T-cell (primary cell): ENCODE measurements at places on chromosomes 2 and 18. TPM values are rescaled to one million over a fixed set of nuclear protein-coding genes. Genes with fewer than 3 reads are reported as not detected.

- H3K27me3 ChIP-seq = no peaks in the 10 kb centered on the region
- peaks cover 7% of the 10 kb centered on the region for H3K4me1 ChIP-seq
- H3K4me3 ChIP-seq = no peak overlapping the region
Observed at GRCh38 chr2:181178823-181179412, 198.5 kb downstream of the UBE2E3 start.

DNA sequence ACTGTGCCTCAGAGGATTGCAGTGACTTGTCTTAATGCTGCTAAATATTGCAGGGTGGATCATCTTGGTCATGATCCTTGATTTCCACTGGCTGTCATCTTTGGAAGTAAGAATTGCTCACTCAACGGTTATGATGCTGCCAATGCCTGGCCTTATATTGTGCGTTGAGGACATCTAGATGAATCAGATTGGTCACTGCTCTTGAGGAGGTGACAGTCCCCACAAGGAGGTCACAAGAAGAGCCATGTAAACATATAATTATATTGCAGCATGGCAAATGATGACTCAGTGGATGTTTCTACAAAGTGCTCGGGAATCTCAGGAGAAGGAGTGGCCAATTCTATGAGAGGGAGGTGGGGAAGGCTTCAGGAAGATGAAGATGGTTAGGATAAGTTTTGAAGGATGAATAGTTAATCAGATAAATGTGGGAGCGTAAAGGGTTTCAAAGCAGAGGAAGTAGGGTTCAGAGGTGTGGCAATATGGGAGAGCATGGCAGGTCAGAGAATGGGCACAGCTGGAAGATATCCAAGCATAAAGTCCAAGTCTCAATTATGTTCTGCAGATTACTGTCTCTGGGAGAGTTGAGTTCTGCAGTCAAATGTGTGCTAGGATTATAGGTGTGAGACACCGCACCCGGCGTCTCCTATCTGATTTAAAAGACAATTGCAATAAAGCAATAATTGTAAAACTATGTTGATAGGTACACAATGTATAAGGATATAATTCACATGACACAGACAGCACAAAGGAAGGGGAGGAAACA, 21.3 kb upstream of the TMEM131 start:
- no peak overlapping the region for H3K27ac ChIP-seq
- DNase-seq = no peak
- H3K4me1 ChIP-seq = peaks cover 3% of the 10 kb centered on the region
- H3K27me3 ChIP-seq = no peaks in the 10 kb centered on the region
- no peak overlapping the region for H3K4me3 ChIP-seq

CXCR4 gene
- total RNA-seq = 1,289 TPM

MAL gene
- total RNA-seq = 150 TPM

GRCh38 chr2:230323385-230324106, 3.4 kb upstream of the SP140L start:
- no peaks in the 10 kb centered on the region for H3K27me3 ChIP-seq
- no peak for DNase-seq
- peaks cover 63% of the 10 kb centered on the region for H3K4me1 ChIP-seq
- H3K36me3 ChIP-seq = no peaks in the 10 kb centered on the region

DNA sequence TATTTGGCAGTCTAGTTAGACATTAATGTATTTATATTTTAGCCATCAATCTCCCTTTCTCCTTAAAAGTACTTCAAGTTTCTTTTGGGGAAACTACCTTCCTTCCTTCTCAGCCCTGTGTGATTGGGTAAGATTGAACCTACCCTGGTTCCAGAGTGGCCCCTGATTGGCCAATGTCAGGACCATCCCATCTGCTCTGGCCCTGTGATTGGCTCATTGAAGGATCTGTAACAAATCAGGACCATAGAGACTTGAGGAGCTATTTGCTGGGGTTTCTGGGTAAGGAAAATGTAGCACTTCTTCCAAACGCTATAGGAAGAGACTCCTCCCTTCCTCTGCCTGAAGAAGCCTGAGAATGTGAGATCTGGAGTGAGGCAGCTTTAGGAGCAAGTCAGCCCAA, 59.3 kb downstream of the AQP4 start:
- H3K27me3 ChIP-seq = no peaks in the 10 kb centered on the region
- H3K27ac ChIP-seq = no peak overlapping the region
- H3K4me1 ChIP-seq = no peaks in the 10 kb centered on the region
- no peaks in the 10 kb centered on the region for H3K36me3 ChIP-seq
- no peak for DNase-seq
- H3K4me3 ChIP-seq = no peak overlapping the region

DNA sequence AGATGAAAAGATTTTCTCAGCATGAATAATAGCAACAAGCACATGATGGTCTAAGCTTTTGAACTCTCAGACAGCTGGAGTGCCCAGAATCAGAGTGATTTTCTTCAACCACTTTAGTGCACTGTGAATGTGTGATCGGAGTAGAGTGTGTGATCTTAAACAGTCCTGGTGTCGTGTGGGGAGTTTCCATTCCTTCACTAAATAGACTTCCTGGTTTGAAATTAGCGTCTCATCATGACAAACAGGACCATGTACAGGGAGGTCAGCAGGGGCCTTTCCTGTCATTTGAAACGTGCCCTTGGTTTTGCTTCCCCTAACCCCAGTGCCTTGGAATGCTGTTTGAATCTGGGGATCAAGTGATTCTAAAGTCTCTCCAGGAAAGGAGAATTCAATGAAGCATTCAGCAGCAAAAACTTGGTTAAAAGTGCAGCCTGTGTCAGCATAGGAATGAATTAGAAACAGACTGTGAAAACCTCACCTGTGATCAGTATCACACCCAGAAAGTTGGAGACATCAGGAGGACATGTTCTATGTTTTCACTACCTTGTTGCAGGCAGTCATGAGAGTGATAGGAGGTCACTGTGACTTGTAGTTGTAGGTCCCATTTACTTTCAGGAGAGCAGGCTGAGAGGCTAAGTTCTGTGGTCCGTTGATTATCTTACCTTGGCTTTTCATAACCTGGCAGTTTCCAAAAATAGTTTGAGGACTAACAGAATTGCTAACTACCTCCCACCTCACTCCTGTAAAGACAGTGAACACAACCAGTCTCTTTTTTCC, 400.3 kb downstream of the MTX2 start:
- no peaks in the 10 kb centered on the region for H3K27me3 ChIP-seq
- DNase-seq = no peak
- no peaks in the 10 kb centered on the region for H3K4me1 ChIP-seq
- no peaks in the 10 kb centered on the region for H3K36me3 ChIP-seq
- no peak overlapping the region for H3K4me3 ChIP-seq
- no peak overlapping the region for H3K27ac ChIP-seq

YES1 gene
- total RNA-seq = 13.3 TPM

HJURP gene
- 0.33 TPM for total RNA-seq

BOK gene
- total RNA-seq = 0.20 TPM

GRB14 gene
- total RNA-seq = not detected

DIPK1C gene
- total RNA-seq = not detected

TMEM163 gene
- total RNA-seq = 0.53 TPM

AGBL5 gene
- 11.2 TPM for total RNA-seq

NTSR2 gene
- not detected for total RNA-seq

GRCh38 chr2:105262651-105263091, 21.1 kb downstream of the GPR45 start:
- no peaks in the 10 kb centered on the region for H3K4me1 ChIP-seq
- peaks cover 6% of the 10 kb centered on the region for H3K36me3 ChIP-seq
- H3K27me3 ChIP-seq = no peaks in the 10 kb centered on the region
- H3K4me3 ChIP-seq = no peak overlapping the region
- H3K27ac ChIP-seq = no peak overlapping the region
- DNase-seq = no peak

GRCh38 chr2:174749793-174750192, 14.5 kb downstream of the CHRNA1 start:
- H3K4me3 ChIP-seq = no peak overlapping the region
- H3K4me1 ChIP-seq = peaks cover 4% of the 10 kb centered on the region
- H3K27ac ChIP-seq = peak overlapping the region; percentile 57
- H3K27me3 ChIP-seq = no peaks in the 10 kb centered on the region

METTL21A gene
- total RNA-seq = 20.3 TPM

- H3K27ac ChIP-seq = no peak overlapping the region
- H3K27me3 ChIP-seq = no peaks in the 10 kb centered on the region
- DNase-seq = no peak
- no peaks in the 10 kb centered on the region for H3K4me1 ChIP-seq
- no peak overlapping the region for H3K4me3 ChIP-seq
Observed at GRCh38 chr2:71581026-71581425, 127.7 kb downstream of the DYSF start.

DNA sequence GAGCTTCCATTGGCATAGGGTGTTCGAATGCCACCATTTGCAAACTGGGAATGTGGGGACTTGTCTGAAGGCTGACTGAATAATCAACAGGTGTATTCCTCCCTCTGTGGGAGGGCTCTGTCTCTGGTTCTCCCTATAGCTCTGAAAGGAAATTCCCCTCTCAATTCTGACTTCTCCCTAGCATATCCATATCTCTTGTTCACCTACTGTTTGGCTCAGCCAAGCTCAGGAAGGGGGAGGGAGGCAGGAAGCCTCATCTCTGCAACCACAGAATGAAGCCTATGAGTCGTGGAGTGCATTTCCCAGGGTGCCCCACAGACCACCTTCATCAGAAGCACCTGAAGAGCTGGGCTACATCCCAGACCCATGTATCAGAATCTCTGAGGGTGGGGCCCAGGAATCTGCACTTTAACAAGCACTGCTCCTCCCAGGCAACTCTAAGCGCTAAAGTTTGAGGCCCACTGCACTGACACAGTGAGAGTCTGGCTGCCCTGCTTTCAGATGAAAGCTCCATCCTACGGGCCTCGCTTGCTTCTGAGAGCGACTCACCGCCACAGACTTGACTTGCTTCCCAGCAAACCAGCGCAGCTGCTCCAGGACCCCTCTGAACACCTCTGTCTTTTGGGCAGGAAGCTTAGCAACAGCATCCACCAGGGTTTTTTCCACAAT, 32.0 kb downstream of the XDH start:
- peaks cover 5% of the 10 kb centered on the region for H3K27me3 ChIP-seq
- H3K36me3 ChIP-seq = no peaks in the 10 kb centered on the region
- no peak overlapping the region for H3K4me3 ChIP-seq
- no peak overlapping the region for H3K27ac ChIP-seq
- no peaks in the 10 kb centered on the region for H3K4me1 ChIP-seq
- no peak for DNase-seq

- H3K36me3 ChIP-seq = no peaks in the 10 kb centered on the region
- no peak overlapping the region for H3K27ac ChIP-seq
- no peaks in the 10 kb centered on the region for H3K4me1 ChIP-seq
- no peak overlapping the region for H3K4me3 ChIP-seq
- no peaks in the 10 kb centered on the region for H3K27me3 ChIP-seq
Observed at GRCh38 chr2:24110660-24111303, 12.4 kb downstream of the PFN4 start.

DNA sequence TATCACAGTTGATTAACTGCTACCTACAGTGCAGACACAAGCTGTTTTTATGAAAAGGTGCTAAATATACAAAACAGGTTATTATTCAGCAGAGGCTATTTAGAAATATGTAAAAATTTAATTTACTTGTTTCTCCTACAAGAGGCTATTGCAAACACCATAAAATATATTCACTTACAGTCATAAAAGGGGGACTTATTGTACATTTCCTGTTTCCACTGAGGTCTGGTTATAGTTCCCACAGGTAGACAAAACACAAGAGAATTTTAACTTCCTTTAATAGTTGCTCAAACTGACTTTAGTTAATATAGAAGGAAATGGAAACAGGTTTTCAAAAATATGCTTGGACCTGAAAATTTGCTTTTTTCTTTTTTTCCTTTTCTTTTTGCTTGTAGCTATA, 40.0 kb upstream of the FRZB start:
- H3K27ac ChIP-seq = no peak overlapping the region
- no peaks in the 10 kb centered on the region for H3K4me1 ChIP-seq
- H3K4me3 ChIP-seq = no peak overlapping the region
- H3K36me3 ChIP-seq = no peaks in the 10 kb centered on the region

- H3K36me3 ChIP-seq = no peaks in the 10 kb centered on the region
- DNase-seq = no peak
- peaks cover 8% of the 10 kb centered on the region for H3K27me3 ChIP-seq
- H3K4me1 ChIP-seq = no peaks in the 10 kb centered on the region
Observed at GRCh38 chr2:235070063-235070706, 118.4 kb downstream of the SH3BP4 start.

UGP2 gene
- total RNA-seq = 103 TPM

DNA sequence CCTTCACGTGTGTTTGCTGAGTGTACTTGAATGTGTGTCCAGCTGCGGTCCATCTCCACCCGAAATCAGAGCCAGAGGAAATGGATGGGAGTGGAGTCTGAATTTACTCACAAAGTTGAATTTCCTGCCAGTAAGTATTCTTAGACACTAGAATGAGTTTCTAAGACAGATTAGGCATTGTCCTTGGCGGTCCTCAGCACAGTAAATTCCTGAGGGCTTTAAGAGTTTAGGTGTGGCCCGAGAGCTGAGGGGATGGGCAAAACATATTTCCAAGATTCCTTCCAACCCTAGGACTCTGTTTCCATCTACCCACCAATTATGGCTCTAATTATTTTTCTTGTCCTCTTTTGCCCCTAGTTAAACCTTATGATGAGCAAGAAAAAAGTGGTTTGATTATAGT, 90.3 kb upstream of the PHLPP1 start:
- H3K27ac ChIP-seq = no peak overlapping the region
- H3K4me3 ChIP-seq = no peak overlapping the region
- no peaks in the 10 kb centered on the region for H3K36me3 ChIP-seq

IL36B gene
- total RNA-seq = not detected

DNA sequence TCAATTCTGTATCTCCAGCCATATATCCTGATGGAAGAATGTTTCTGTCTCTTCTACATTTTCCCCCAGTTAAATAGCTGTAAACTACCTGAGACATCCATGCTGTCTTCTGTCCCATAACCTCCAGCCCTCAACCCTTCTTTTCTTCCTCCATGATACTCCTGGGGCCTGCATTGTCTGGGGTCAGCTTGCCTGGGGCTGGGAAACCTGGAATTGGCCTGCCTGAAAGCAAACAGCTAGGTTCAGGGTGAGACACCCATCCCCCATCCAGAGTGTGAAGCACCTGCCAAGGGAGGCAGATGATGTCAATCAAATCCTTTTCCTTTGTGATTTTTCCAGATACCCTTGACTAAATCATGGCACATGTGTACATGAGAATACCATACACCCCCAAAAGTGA, 313.7 kb upstream of the MGAT5 start:
- H3K4me3 ChIP-seq = no peak overlapping the region
- DNase-seq = no peak
- no peaks in the 10 kb centered on the region for H3K36me3 ChIP-seq
- no peaks in the 10 kb centered on the region for H3K4me1 ChIP-seq

- no peaks in the 10 kb centered on the region for H3K27me3 ChIP-seq
- H3K27ac ChIP-seq = no peak overlapping the region
- no peak overlapping the region for H3K4me3 ChIP-seq
- H3K4me1 ChIP-seq = no peaks in the 10 kb centered on the region
- DNase-seq = no peak
Observed at GRCh38 chr18:25568986-25569385, 217.0 kb upstream of the ZNF521 start.

GRCh38 chr2:131572175-131572574, 44.5 kb downstream of the CCDC74A start:
- H3K4me3 ChIP-seq = no peak overlapping the region
- DNase-seq = no peak
- H3K27me3 ChIP-seq = peaks cover 6% of the 10 kb centered on the region
- no peaks in the 10 kb centered on the region for H3K4me1 ChIP-seq
- H3K27ac ChIP-seq = no peak overlapping the region

EDAR gene
- total RNA-seq = 7.3 TPM

TEX44 gene
- not detected for total RNA-seq

NGEF gene
- total RNA-seq = 0.09 TPM

GRCh38 chr2:31735716-31736115, 155.0 kb upstream of the SRD5A2 start:
- no peaks in the 10 kb centered on the region for H3K27me3 ChIP-seq
- H3K27ac ChIP-seq = no peak overlapping the region
- H3K36me3 ChIP-seq = no peaks in the 10 kb centered on the region
- H3K4me3 ChIP-seq = no peak overlapping the region
- no peaks in the 10 kb centered on the region for H3K4me1 ChIP-seq

CYRIA gene
- 3.5 TPM for total RNA-seq

GRCh38 chr18:40060562-40060961, 1894.5 kb upstream of the PIK3C3 start:
- no peaks in the 10 kb centered on the region for H3K36me3 ChIP-seq
- H3K27me3 ChIP-seq = no peaks in the 10 kb centered on the region
- H3K4me3 ChIP-seq = no peak overlapping the region
- H3K4me1 ChIP-seq = no peaks in the 10 kb centered on the region
